ENCODE measurements at places on chromosomes 1 and 21. TPM values are rescaled to one million over a fixed set of nuclear protein-coding genes. Genes with fewer than 3 reads are reported as not detected.

DNA sequence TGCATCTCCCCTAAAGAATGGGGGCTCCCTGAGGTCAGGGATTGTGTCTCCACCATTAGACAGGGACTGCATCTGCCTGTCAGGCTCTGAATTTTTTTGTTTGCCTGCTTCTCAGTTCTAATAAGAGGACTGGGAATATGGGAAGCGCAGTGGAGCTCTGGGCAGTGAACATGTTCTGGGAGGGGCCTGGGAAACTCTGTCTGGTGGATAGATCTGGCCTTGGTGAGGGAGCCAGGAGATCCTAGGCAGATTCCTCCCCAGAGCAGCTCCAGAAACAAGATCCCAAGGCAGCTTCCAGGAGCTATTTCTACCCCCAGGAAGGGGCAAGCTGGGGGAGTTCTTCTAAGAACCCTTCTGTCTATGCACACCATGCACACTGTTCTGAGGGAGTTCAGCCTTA, 12.6 kb upstream of the MYOG start:
- no peak for DNase-seq
- peaks cover 9% of the 10 kb centered on the region for H3K36me3 ChIP-seq

REN gene
- not detected for total RNA-seq

GRCh38 chr1:26417111-26417759, 6.6 kb downstream of the LIN28A start:
- no peaks in the 10 kb centered on the region for H3K4me1 ChIP-seq
- peaks cover 39% of the 10 kb centered on the region for H3K27me3 ChIP-seq
- H3K27ac ChIP-seq = no peak overlapping the region

DNA sequence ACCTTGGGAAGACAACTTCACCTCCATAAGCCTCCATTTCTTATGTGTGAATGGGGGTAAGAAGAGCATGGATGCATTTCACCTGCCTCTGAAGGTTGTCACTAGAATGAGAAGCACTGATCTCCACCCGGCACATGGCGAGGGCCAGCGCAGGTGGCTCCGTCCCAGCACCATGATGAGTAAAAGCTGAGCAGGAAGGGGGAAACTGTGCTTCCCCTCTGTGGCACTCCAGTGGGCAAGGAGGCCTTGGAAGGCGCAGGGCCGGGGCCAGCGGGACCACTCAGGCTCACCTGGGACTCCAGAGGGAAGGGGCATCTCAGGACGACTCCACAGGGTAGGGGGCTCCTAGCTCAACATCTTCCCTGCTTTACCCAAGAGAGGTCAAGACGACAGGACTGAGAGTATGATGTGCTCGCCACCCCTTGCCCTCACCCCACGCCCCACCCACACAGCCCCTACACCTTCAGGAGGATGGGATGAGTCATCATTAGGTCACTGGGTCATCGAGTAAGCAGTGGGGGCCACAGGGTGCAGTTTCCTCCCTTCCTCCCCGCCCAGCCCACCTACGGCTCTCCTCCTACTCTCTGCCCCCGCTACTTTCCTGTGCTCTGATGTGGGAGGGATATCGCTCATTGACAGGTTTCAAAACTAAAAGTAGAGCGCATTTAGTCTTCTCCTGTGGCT, 112.1 kb downstream of the HIVEP3 start:
- no peaks in the 10 kb centered on the region for H3K36me3 ChIP-seq
- DNase-seq = peak; percentile 77
- H3K27ac ChIP-seq = peak overlapping the region; percentile 69
- H3K4me3 ChIP-seq = peak overlapping the region; percentile 80
- no peaks in the 10 kb centered on the region for H3K27me3 ChIP-seq

DNA sequence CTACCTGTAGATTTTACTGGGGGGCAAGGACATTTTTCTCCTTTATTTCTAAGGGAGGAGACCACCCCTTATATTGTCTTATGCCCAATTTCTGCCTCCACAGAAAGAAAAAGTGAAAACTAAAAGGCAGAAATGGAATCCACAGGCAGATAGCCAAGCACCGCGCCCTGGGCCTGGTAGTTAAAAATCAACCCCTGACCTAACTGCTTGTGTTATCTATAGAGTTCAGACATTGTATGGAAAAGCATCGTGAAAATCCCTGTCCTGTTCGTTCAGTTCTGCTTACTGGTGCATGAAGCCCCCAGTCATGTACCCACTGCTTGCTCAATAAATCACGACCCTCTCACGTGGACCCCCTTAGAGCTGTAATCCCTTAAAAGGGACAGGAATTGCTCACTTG, 33.7 kb upstream of the IL6R start:
- no peak for DNase-seq
- H3K27me3 ChIP-seq = no peaks in the 10 kb centered on the region
- no peaks in the 10 kb centered on the region for H3K36me3 ChIP-seq
- H3K4me3 ChIP-seq = no peak overlapping the region
- H3K27ac ChIP-seq = no peak overlapping the region
- H3K4me1 ChIP-seq = peaks cover 9% of the 10 kb centered on the region

- no peak overlapping the region for H3K4me3 ChIP-seq
- DNase-seq = no peak
- no peaks in the 10 kb centered on the region for H3K27me3 ChIP-seq
- peaks cover 22% of the 10 kb centered on the region for H3K36me3 ChIP-seq
- no peaks in the 10 kb centered on the region for H3K4me1 ChIP-seq
Measured at GRCh38 chr1:153818876-153819275, 43.7 kb downstream of the SLC27A3 start.

DNA sequence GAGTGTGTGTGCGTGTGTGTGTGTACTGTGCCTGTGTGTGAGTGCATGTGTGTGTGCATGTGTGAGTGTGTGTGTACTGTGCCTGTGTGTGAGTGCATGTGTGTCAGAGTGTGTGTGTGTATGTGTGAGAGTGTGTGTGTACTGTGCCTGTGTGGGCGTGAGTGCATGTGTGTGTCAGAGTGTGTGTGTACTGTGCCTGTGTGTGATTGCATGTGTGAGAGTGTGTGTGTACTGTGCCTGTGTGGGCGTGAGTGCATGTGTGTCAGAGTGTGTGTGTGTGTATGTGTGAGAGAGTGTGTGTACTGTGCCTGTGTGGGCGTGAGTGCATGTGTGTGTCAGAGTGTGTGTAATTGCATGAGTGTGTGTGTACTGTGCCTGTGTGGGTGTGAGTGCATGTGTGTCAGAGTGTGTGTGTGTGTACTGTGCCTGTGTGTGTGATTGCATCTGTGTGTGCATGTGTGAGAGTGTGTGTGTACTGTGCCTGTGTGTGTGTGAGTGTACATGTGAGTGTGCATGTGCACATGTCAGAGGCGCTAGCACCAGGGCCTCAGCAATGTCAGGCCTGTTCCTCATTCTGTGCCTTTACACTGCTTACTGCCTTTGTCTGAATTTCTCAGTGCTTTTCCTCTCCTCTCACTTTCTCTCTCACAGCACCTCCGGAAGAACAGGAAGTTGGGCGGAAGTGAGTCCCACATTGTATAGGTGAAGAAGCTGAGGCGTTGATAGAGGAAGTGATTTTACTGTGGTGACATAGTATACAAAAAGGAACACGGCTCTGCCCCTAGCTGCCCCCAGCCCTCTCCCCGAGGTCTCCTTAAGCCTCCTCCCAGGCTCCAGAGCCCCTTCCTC, 4.9 kb downstream of the SLC5A9 start:
- H3K27ac ChIP-seq = no peak overlapping the region
- H3K27me3 ChIP-seq = no peaks in the 10 kb centered on the region
- no peaks in the 10 kb centered on the region for H3K4me1 ChIP-seq
- no peaks in the 10 kb centered on the region for H3K36me3 ChIP-seq

DNA sequence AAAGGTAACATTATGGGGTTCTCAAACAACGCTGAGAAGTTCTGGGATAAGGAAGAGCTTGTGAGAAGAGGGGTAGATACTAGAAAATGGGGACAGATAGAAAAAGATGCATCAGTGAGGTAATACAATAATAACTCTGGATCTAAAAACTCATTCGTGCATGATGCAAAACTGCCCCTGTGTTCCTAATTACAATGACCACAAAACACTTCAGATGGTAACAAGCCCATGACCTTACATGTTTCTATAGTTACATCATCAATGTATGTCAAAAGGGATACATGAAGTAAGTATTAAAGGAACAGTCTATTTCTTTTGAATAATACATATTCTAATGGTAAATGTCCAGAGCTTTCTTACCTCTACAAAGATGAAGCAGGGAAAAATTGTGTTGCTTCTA, 110.6 kb upstream of the PLPPR5 start:
- H3K4me3 ChIP-seq = no peak overlapping the region
- no peak overlapping the region for H3K27ac ChIP-seq
- H3K27me3 ChIP-seq = peaks cover 6% of the 10 kb centered on the region
- H3K4me1 ChIP-seq = no peaks in the 10 kb centered on the region
- DNase-seq = no peak
- H3K36me3 ChIP-seq = no peaks in the 10 kb centered on the region

DNA sequence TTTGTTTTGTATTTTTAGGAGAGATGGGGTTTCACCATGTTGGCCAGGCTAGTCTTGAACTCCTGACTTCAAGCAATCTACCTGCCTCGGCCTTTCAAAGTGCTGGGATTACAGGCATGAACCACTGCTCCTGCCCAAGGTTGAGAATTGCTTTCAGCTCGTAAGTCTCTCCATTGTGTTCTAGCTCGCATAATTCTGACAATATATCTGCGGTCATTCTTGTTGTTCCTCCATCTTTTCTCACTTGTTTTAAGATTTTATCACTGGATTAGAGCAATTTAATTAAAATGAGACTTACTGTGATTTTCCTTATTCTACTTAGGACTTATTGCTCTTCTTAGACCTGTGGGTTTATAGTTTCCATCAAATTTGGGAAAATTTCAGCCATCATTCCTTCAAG, 102.9 kb downstream of the AHCTF1 start:
- DNase-seq = no peak
- peaks cover 7% of the 10 kb centered on the region for H3K36me3 ChIP-seq
- no peaks in the 10 kb centered on the region for H3K27me3 ChIP-seq
- no peak overlapping the region for H3K4me3 ChIP-seq

DNA sequence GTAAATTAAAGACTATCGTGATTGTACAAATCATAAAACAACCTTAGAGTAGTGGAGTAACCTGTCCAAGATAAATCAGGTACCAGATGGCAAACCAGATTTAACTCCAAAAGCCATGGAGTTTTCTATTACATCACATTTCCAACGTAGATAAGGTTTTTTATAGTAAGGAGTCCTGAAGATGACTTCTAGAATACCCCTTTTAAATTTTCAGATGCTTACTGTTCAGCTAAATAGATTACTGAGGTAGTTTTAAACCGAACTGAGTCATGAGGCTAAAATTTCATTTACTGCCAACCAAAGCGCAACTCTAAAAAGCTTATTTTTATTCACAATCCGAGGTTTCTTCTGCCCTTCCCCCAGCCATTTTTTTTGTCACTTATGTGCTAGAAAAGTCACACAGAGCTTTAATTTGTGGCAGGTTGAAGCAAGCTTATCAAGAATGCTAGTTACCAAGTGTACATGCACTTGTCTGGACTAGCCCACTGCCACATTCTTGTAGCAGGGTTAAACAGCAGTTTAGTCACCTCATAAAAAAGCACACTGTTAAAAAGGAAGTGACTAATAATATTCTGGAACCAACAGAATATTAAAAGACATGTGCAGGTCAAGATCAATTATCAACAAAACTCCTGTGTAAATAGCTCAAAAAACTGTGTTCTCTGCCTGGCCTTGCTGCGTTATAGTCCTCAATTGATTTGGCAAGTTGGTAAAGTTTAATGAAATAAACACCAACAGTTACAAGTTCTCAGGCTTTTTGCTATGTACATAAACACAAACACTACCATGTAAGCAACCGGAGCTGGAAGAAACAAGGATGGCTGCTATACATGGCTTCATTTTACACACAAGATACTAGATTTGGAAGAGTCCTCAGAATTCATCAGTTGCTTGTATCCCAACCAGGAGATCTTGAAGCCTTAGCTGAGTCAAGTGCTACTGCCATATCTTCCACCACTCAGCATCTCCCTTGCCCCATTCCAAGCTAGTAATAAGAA, 180.3 kb upstream of the DMRTA2 start:
- no peaks in the 10 kb centered on the region for H3K27me3 ChIP-seq
- H3K27ac ChIP-seq = no peak overlapping the region
- no peaks in the 10 kb centered on the region for H3K4me1 ChIP-seq
- no peak overlapping the region for H3K4me3 ChIP-seq
- DNase-seq = no peak
- H3K36me3 ChIP-seq = no peaks in the 10 kb centered on the region

FAAH gene
- 8.8 TPM for total RNA-seq

CFH gene
- 2.6 TPM for total RNA-seq

NPHS2 gene
- total RNA-seq = not detected

TNFRSF25 gene
- 101 TPM for total RNA-seq

GRCh38 chr1:205477121-205477758, 21.4 kb upstream of the BLACAT1 start:
- H3K4me3 ChIP-seq = no peak overlapping the region
- DNase-seq = no peak
- H3K27me3 ChIP-seq = peaks cover 58% of the 10 kb centered on the region
- H3K36me3 ChIP-seq = peaks cover 12% of the 10 kb centered on the region
- no peak overlapping the region for H3K27ac ChIP-seq

GRCh38 chr1:55560266-55560665, 345.1 kb upstream of the USP24 start:
- DNase-seq = no peak
- no peaks in the 10 kb centered on the region for H3K4me1 ChIP-seq
- H3K4me3 ChIP-seq = no peak overlapping the region
- H3K27ac ChIP-seq = no peak overlapping the region
- no peaks in the 10 kb centered on the region for H3K27me3 ChIP-seq

PCSK9 gene
- not detected for total RNA-seq

- no peak overlapping the region for H3K4me3 ChIP-seq
- no peaks in the 10 kb centered on the region for H3K27me3 ChIP-seq
- H3K27ac ChIP-seq = no peak overlapping the region
- H3K36me3 ChIP-seq = no peaks in the 10 kb centered on the region
- H3K4me1 ChIP-seq = no peaks in the 10 kb centered on the region
Measured at GRCh38 chr1:60034999-60035398, 38.6 kb downstream of the C1orf87 start.

DNA sequence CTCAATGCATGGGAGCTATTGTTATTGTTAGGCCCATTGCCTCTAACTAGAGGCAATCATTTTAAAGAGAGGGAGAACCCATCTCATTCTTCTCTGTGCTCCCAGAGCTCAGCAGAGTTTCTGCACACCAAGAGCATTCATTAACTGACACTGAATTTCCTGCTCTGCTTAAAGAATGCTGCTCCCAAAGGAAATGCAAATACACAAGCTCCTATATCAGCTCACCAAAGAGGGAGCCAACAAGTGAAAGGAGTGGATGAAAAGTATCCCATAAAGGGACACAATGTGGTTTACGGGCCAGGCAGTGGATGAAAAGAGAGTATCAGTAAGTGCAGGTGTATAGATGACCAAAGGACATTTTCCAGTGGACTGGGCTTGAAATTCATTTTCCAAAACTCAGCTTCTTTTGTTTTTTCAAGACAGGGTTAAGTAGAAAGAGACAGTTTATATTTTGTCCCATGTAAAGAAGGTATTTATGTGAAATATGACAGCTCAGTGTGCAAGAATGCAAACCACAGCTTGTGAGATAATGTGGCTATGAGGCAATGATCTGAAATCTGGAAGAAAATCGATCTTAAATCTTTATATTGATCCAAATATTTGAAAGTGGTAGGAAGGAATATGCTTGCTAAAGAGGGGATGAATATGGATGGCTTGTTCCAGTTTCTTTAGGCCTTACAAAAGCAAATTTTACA, 207.7 kb upstream of the CAMK1G start:
- H3K4me1 ChIP-seq = no peaks in the 10 kb centered on the region
- peaks cover 9% of the 10 kb centered on the region for H3K27me3 ChIP-seq
- no peak overlapping the region for H3K27ac ChIP-seq

COL9A2 gene
- total RNA-seq = 27.4 TPM

GNAI3 gene
- total RNA-seq = 10.1 TPM

GRCh38 chr1:150615346-150616201, 13.8 kb downstream of the ENSA start:
- H3K27ac ChIP-seq = peak overlapping the region; percentile 91
- peak overlapping the region; percentile 63 for H3K4me3 ChIP-seq
- H3K4me1 ChIP-seq = peaks cover 78% of the 10 kb centered on the region
- H3K36me3 ChIP-seq = peaks cover 26% of the 10 kb centered on the region

- no peaks in the 10 kb centered on the region for H3K27me3 ChIP-seq
- no peak overlapping the region for H3K27ac ChIP-seq
- no peak for DNase-seq
- no peaks in the 10 kb centered on the region for H3K36me3 ChIP-seq
- H3K4me1 ChIP-seq = no peaks in the 10 kb centered on the region
Measured at GRCh38 chr1:57252597-57253294, 171.1 kb downstream of the DAB1 start.
